ENCODE measurements at places on chromosomes 3 and 15. TPM values are rescaled to one million over a fixed set of nuclear protein-coding genes. Genes with fewer than 3 reads are reported as not detected.
A peak's percentile ranks its signal among the peaks of the same experiment; 100 is the strongest.

DNA sequence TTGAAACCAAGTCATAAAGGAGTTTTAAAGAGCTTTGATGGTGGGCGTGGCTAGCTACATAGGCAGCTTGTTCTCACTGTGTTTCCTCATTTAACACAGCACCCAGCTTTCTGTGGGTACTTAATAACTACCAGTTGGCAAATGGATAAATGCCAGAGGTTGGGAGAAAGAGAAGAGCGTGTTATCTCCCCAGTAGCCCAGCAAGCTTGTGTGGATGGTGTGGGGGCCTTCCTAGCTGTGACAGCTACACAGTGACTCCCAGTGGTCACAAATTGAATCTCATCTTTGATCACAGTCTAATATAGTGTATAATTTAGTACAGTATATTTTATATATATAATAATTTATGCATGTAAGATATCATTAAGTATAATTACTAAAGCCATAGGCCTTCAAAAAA, 984.1 kb downstream of the EPHA3 start:
- peak; percentile 1 for DNase-seq
- no peak overlapping the region for H3K4me3 ChIP-seq
- no peaks in the 10 kb centered on the region for H3K36me3 ChIP-seq

DNA sequence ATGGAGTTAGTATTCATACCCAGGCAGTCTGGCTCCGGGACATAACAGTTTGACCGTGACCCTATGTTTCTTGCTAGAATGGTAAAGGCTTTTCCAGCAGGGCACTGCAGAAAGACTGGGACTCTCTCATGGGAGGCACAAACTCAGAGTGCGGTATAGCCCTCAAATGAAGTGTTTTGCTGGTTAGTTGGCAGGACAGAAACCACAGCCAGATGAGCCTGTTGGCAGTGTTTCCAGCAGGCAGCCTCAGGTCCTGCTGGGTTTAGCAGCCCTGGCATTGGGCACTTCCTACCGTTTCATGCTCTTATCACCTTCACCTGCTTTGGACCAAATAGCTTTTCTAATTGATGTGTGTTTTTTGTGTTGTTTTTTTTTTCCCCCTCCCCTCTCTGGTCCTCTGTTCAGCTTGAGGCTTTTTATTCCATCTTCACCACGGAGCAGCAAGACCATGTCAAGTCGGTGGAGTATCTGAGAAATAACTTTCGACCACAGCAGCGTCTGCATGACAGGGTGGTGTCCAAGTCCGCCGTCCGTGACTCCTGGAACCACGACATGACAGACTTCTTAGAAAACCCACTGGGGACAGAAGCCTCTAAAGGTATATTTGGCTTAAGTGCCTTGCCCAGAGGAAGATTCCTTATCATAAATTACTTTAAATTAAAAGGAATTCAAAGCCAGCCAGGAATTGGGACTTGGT, 205.6 kb downstream of the FEZF2 start:
- no peaks in the 10 kb centered on the region for H3K27me3 ChIP-seq
- DNase-seq, result no peak
- H3K4me1 ChIP-seq, result no peaks in the 10 kb centered on the region

DNA sequence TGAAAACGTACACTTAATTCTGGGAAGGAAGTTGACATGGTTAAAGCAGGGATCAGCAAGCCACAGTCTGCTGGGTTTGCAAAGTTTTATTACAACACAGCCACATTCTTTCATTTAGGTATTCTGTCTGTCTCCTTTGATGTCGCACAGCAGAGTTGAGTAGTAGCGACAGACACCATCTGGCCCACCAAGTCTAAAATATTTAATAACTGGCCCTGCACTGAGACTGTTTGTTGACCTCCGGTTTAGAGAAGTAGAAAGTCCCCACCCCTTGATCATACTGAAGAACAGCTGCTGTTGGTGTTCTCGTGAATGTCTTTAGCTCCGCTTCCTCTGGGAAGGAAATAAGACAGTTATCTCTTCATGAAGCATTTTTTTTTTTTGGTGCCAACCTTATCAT, 66.2 kb downstream of the MCTP2 start:
- H3K36me3 ChIP-seq, result no peaks in the 10 kb centered on the region
- no peak overlapping the region for H3K27ac ChIP-seq
- DNase-seq, result no peak
- H3K27me3 ChIP-seq, result no peaks in the 10 kb centered on the region

The OIP5 gene
- total RNA-seq, result 1.6 TPM

GRCh38 chr15:97817276-97817890, 143.1 kb upstream of the ARRDC4 start:
- no peak overlapping the region for H3K4me3 ChIP-seq
- H3K27ac ChIP-seq, result no peak overlapping the region
- H3K4me1 ChIP-seq, result no peaks in the 10 kb centered on the region
- H3K36me3 ChIP-seq, result no peaks in the 10 kb centered on the region
- no peaks in the 10 kb centered on the region for H3K27me3 ChIP-seq

- no peak for DNase-seq
- H3K36me3 ChIP-seq, result no peaks in the 10 kb centered on the region
- peaks cover 10% of the 10 kb centered on the region for H3K4me1 ChIP-seq
- no peak overlapping the region for H3K4me3 ChIP-seq
- H3K27ac ChIP-seq, result no peak overlapping the region
Observed at GRCh38 chr3:56976651-56977560, 83.6 kb upstream of the SPATA12 start.

The SERINC4 gene
- total RNA-seq, result not detected

The DAZL gene
- total RNA-seq, result 0.27 TPM

DNA sequence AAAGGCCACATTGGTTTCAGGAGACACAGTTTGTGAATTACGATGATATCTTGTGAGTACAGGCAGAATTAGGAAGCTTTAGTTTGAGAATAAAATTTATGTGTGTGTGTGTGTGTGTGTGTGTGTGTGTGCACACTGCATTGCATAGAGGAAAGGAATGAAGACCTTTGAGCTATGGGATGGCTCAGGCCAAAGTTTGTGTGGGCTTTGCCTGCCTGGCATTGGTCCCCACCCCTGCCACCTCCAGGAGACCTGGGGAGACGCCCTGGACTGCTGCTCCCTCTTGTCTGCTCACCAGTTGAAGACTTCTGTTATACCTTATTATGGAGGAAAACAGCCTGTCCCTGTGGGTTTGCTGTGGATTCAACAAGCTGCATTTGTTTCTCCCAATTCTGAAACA, 37.2 kb downstream of the TIGIT start:
- H3K27ac ChIP-seq, result no peak overlapping the region
- no peaks in the 10 kb centered on the region for H3K4me1 ChIP-seq
- H3K27me3 ChIP-seq, result no peaks in the 10 kb centered on the region
- H3K36me3 ChIP-seq, result no peaks in the 10 kb centered on the region
- DNase-seq, result no peak
- H3K4me3 ChIP-seq, result no peak overlapping the region

The ROPN1B gene
- 2.4 TPM for total RNA-seq

DNA sequence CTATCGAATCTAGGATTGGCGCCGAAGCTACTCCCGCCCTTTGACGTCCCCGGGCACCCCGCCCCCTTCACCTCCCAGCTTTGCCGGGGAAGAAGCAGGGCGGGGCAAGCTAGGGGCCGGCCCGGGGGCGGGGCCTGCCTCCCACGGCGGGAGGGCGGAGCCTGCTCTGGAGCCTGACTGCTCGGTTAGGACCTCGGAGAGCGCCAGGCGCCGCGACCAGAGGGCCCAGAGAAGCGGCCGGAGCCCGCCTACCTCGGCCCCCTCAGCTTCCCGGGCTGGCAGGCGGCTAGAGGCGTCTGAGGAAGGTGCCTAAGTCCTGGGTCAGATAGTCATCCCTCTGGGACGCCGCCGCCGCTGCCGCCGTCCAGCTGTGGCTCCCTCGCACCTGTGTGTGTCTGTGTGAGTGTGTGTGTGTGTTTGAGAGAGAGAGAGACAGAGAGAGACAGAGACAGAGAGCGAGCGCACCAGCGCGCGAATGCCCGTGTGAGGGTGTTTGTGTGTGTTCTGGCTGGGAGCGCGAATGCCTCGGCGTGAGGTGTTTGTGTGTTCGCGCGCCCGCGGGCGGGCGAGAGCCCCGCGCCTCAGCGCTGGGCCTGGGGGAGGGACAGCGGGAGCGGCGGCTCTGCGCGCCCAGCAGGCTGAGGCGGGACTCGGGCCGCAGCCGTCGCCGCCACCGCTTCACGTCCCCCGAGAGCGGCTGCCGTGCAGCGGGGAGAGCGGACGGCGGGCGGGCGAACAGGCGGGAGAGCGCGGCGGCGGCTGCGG, at the start of gene STXBP5L:
STXBP5L (plus strand) TSS at position 176 of the 765 bp plus-strand sequence. CDS start 1,374 bp downstream, outside the sequence.
- H3K4me3 ChIP-seq, result peak within 1 kb of the TSS; percentile 40
- DNase-seq, result peak; percentile 96
- no peaks in the 10 kb centered on the region for H3K27me3 ChIP-seq

GRCh38 chr3:177196008-177196455, 1.2 kb downstream of the TBL1XR1 start:
- peak overlapping the region; percentile 96 for H3K4me3 ChIP-seq
- DNase-seq, result peak; percentile 13
- H3K27me3 ChIP-seq, result no peaks in the 10 kb centered on the region
- no peaks in the 10 kb centered on the region for H3K36me3 ChIP-seq
- H3K27ac ChIP-seq, result peak overlapping the region; percentile 98

- no peaks in the 10 kb centered on the region for H3K4me1 ChIP-seq
- H3K4me3 ChIP-seq, result no peak overlapping the region
- no peak overlapping the region for H3K27ac ChIP-seq
- H3K27me3 ChIP-seq, result no peaks in the 10 kb centered on the region
- H3K36me3 ChIP-seq, result no peaks in the 10 kb centered on the region
- no peak for DNase-seq
Observed at GRCh38 chr3:158954420-158954819, 152.6 kb downstream of the MFSD1 start.

DNA sequence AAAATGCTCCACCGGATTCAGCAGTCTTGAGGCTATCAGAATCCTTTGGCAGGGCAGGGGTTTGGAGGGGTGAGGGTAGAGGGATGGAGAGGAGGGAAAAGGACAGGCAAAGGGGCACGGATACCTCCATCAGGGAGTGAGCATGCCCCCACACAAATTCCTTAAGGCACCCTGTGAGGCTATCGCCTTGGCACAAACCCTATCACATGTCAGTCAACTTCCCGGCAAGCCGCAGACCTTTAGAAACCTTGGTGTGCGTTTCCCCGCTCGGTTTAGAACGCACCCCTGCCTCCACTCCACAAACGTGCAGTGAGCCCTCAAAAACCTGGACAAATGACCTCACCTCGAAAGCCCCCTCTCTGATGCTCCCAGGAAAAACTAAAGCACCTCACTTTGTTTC, 422 bp upstream of the SETMAR start:
- no peaks in the 10 kb centered on the region for H3K36me3 ChIP-seq
- peak; percentile 15 for DNase-seq
- no peak overlapping the region for H3K27ac ChIP-seq
- H3K4me1 ChIP-seq, result peaks cover 41% of the 10 kb centered on the region

The GPR156 gene
- not detected for total RNA-seq

DNA sequence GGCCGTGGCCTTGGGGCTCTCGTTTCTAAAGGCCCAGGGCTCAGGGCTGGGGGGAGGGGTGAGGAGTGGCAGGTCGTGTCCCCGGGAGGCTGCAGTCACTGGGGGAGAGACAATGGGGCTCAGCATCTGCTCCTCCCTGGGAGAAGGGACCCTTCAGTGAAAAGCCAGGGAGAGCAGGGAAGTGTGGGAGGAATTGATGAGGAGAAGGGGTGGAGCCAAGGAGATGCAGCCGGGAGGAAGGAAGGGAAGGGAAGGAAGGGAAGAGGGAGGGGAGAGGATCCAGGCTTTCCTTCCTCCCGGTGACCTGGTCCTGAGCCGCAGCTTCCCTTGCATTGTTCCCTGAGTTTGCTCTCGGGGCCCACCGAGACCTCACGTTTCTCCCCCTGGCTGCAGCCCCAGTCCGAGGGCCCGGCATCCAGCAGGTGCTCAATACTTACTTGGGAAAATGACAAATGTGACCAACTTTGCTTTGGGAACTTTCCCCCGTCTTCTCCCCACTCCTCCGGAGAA, 1.4 kb upstream of the ZNF710 start:
- DNase-seq, result no peak
- peak overlapping the region; percentile 81 for H3K27ac ChIP-seq
- peaks cover 22% of the 10 kb centered on the region for H3K4me1 ChIP-seq
- peak overlapping the region; percentile 38 for H3K4me3 ChIP-seq
- no peaks in the 10 kb centered on the region for H3K27me3 ChIP-seq
- H3K36me3 ChIP-seq, result no peaks in the 10 kb centered on the region

The CELSR3 gene
- 0.93 TPM for total RNA-seq

The SCG5 gene
- total RNA-seq, result 6.1 TPM

DNA sequence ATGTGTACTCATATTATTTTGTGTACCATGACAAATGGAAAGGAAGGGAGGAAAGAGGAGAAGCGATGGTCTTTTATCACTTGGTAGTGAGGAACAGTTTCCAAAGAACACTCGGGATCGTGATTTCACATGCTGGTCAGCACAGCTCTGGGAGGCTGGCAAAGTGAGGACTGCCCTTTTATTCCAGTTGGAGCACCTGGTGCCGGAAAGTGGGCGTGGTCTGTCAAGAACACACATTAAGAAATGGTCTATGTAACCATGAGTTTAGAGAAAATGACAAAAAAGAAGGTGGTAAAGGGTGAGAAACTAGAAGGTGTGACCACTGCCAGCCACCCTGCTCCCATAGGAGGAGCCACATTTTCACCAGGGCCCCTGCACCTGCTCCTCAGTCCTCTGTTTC, 7.0 kb upstream of the TSEN2 start:
- no peaks in the 10 kb centered on the region for H3K27me3 ChIP-seq
- no peak for DNase-seq
- H3K4me3 ChIP-seq, result no peak overlapping the region
- no peaks in the 10 kb centered on the region for H3K36me3 ChIP-seq
- no peak overlapping the region for H3K27ac ChIP-seq
- H3K4me1 ChIP-seq, result no peaks in the 10 kb centered on the region

The ARGFX gene
- not detected for total RNA-seq
